Esophagus squamous epithelium (tissue), 5 donors: ENCODE measurements at places on chromosomes 6 and 20.

GRCh38 chr20:49669601-49670189 lies 44.0 kb downstream of the B4GALT5 start:
- no peak for DNase-seq

DNA sequence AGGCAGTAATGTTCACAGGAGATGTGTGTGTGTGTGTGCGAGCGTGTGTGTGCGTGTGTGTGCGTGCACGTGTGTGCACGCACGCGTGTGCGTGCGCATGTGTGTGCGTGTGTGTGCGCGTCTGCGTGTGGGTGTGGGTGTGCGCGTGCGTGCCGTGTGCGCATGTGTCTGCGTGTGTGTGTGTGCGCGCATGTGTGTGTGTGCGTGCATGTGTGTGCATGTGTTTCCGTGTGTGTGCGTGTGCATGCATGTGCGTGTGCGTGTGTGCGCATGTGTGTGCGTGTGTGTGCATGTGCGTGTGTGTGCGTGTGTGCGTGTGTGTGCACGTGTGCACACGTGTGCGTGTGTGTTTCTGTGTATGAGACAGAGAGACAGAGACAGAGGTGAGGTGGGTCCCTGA lies 136.0 kb upstream of the CST7 start:
- DNase-seq, result no peak

GRCh38 chr6:165959627-165960026 lies 208.0 kb downstream of the TBXT start:
- no peak for DNase-seq

- no peak for DNase-seq
Observed at GRCh38 chr6:158269657-158270056, 42.6 kb upstream of the TULP4 start.

- DNase-seq, result no peak
Observed at GRCh38 chr6:33577718-33578117, 2.4 kb downstream of the BAK1 start.

DNA sequence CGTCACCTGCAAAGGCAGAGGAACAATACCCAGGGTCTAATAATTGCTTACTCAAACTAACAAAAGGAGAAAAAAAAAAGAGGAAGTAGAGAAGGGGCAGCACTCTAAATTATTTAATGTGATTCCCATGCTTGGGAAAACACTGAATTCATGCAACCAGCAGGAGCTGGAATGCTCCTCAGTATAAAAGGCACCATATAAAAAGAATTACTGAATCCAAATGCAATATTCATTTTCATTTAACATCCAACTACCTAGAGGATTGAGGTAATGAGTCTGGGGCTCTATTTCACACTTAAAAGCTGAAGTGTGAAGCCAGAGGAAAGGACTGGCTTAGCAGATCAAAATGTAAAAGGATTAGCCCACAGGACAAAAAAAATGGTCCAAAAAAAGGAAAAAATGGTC lies 8.7 kb downstream of the B4GALT5 start:
- DNase-seq, result no peak

GRCh38 chr6:127015858-127016257 lies 102.6 kb upstream of the RSPO3 start:
- no peak for DNase-seq

DNA sequence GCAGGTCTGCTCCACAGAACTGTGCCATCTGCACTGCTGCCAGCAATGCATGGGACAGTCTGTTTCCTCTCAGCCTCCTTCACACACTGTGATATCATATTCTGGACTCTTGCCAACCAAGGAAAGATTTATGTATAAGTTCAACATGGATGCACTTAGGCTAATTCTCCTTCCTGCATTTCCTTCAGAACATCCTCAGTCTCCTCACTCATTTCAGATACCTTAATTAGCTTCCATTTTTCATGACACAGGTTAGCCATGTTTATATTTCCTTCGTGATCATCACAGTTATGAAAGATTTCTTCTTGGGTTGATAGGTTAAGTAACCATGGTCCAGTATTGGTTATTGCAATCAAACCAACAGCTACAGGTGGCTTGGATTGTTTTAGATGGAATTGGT lies 46.4 kb upstream of the DDR1 start:
- DNase-seq, result no peak

DNA sequence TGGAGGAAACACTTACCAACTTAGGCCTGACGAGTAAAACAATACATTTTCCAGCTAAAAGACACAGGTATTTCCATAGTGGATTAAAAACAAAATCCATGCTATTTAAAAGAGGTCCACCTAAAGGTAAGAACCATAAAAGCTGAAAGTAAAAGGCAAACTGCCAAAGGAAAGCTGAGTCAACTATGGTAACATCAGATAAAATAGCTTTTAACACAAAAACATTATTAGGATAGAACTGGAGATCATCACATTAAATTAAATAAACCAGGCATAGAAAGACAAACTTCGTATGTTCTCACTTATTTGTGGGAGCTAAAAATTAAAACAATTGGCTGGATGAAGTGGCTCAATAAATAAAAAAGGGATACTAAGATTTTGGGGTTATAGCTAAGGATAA lies 166.8 kb upstream of the SLC22A16 start:
- DNase-seq, result no peak

DNA sequence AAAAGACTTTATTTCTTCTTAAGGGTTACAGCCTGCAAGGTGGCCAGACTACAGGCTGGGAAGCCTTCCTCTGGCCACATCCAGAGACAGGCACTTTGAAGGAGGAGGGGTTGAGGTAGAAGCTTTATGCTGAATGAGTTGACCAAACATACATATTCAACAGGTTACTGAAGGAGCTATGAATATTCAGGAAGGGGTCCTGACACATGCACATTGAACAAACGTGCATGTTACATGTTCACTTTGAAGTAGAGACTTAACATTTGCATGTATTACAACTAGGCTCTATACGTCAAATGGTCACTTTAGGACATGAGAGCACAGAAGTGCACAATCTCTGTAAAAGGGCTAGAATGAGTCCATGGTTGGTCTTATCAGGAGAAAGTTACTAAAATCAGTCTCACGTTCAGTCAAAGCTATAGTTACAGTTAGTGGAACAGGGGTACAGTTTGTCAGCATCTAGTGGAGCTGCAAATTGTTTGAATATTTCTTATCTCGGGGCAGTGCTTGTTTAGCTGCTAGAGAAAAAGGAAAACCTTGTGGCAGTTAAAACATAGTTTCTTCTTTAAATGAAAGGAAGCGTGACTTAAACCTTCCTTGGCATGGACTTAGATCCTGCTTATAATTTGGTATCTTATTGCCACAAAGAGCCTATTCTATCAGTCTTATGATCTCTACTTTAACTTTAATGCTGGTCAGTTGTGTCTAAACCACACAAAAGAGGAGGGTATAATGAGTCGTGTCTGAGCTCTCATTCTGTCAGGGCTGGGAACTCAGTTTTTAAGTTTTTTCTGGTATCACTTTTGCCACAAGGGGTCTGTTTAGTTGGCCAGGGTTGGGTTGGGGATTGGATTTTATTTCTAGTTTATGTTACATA lies 4.6 kb upstream of the ZSCAN9 start:
- no peak for DNase-seq

DNA sequence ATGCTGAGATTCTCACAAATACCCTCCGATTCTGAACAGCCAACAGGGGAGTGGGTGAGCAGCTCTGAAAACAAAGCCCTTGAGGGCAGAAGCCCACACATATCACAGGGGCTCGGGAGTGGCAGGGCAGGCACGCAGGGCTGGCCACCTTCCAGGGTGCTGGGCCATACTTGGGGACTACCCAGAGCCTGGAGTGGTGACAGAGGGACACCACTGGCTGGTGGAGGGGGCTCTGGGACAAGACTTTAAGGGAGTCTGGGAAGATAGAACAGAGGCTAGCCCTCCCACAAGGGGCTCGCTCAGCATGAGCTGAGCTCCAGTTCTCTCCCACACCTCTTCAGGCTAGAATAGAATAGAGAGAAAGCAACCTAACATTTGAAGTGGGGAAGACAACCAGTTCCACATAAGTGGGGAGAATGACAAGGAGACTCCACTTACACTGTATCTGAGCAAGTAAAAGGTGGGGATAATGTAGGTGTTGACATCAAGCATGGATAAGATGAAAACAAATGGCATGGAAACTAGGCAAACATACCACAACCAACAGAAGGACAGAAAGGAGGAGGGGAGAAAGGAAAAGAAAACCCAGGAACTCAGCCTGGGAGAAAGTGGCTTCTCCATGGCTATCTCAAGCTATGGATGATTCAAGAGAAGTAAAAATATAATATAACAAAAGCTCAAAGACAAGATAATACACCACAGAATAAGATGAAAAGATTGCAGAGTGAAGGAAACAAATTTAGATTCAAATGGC lies 7.0 kb downstream of the PPIL1 start:
- no peak for DNase-seq

- DNase-seq, result no peak
Observed at GRCh38 chr20:31593221-31594001, 11.7 kb upstream of the ID1 start.

DNA sequence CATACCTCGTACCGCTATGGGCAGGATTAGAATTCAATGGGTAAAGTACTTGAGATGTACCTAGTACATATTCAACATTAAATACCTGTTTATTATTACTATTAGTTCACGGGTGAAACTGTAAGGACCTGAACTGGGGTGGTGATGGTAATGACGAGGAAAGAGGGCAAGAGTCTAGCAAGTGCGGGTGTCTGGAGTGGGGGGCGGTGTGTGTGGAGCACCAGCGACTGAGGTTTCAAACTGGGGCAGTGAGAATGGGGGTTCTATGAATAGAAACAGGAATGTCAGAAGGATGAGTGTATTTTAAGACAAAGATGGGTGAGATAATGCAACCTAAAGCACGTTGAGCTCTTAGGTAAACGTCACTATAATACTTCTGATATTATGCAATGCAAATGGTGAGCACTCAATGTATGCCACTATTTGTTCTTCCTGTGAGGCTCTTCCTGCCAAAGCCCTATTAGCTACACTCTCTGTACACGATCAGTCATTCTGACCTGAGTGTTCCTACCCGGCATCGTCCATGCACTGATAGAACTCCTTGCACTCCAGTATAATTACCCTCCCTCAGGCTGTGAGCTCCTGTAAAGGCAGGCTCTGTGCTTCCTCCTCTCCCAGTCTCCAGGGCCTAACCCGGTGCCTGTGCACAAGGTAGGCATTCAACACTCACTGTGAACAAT lies 55.0 kb downstream of the ALDH5A1 start:
- DNase-seq, result no peak

GRCh38 chr6:117317261-117317660 lies 51.9 kb downstream of the VGLL2 start:
- DNase-seq, result no peak

DNA sequence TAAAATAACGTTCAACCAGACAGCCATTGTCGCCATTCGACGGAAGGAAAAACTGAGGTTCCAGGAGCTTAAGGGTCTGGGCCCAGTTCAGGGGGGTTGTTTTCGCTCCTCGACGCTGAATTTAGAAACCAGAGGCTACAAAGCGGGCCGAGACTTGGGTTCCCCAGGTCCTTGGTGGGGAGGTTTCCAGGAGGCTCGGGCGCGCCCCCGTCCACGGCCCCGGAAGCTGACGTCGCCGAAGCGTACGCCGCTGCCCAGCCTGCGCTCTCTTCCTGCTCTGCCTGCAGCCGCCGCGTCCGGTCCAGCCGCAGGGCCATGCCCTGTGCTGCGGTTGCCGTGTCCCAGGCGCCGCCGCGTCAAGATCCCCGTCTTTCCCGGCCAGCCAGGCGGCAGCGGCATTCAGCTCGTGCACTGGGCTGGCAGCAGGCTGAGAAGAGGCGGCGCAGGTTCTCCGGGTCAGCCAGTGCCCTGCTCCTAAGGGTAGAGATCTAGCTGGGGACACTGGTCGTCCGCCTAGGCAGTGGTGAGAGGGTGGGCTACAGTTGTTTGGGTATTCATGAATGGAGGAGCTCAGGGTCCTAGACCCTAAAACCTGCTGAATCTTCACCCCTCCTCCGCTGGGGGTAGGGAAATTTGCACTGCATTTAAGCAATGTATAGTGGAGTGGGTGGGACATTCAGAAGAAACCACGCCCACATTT lies 901 bp upstream of the TRIM26 start:
- no peak for DNase-seq

DNA sequence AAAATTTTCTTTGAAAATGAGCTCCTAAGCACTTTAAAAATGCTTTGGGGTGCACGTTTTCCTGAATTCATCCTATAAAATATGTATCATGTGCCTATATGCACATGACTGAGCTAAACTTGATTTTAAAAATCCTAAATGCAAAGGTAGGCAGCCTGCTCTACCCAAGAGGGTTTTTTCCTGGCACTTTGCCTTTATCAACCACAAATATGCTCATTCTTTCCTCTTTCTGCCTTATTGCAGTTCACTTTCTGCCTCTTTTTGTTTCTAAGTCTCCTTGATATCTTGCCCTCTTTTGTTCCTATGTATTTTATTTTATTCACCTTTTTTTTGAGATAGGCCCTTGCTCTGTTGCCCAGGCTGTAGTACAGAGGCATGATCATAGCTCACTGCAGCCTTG lies 229.3 kb downstream of the GRM1 start:
- DNase-seq, result no peak

DNA sequence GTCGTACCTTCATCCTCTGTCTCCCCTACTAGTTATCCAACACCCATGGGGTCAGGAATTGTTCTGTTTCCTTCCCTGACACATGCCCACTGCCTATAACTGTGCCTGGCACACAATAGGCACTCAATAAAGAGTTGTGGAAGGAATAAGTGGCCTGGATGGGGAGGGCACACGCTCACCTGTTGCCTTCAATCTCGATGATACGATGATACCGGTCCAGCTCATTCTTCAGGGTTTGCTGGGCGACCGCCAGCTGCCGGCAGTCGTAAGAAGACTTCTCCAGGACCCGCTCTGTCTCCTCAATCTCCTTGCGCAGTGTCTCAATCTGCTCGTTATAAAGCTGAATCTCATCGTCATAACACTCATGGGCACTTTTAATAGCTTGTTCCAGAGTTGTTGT lies 32.5 kb downstream of the BFSP1 start:
- no peak for DNase-seq

GRCh38 chr20:13101276-13101675 lies 92.5 kb downstream of the SPTLC3 start:
- no peak for DNase-seq

- DNase-seq, result no peak
Observed at GRCh38 chr6:145313041-145313855, 422.1 kb downstream of the EPM2A start.

DNA sequence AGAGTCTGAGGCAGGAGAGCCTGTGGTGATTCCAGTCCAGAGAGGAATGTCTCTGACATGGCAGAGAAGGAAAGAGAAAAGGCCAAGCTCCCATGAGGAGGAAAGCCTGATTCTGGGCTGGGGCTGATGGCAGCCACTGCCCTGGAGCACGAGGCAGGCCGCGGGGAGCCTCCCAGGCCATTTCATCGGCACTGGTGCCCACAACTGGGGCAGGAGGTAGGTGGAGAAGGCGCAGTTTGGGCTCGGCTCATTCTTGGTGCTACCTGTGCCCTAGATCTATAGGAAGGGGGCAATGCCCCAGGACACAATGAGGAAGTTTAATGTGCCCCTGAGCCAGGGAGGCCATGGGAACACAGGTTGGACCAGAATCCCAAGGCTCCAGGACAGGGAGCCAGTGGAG lies 2.6 kb upstream of the TREML1 start:
- DNase-seq, result no peak

DNA sequence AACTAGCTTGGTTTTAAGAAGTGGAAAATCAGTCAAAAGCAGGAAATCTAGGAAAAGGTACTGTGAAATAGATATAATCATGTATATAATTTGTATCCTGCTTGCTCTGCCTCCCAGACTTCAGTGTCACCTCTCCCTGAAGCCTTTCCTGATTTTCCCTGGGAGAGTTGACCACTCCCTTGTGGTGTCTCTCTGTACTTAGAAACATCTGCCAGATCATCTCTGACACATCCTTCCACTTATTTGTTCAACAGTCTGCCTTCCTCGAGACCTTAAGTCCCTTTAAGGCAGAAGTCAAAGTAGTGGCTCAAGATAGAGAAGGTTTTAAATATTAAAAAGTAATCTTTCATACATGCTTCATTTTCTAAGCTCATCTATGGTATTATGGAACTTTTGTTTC lies 236.5 kb downstream of the CDKAL1 start:
- DNase-seq, result no peak
